ENCODE measurements at places on chromosomes 12 and 14. TPM values are rescaled to one million over a fixed set of nuclear protein-coding genes. Genes with fewer than 3 reads are reported as not detected.

Gene PLEKHG7
- total RNA-seq: not detected

- no peak for DNase-seq
Observed at GRCh38 chr14:51336734-51337133, 96.7 kb downstream of the TMX1 start.

- no peak for DNase-seq
Observed at GRCh38 chr14:104040539-104040938, 45.0 kb upstream of the ASPG start.

DNA sequence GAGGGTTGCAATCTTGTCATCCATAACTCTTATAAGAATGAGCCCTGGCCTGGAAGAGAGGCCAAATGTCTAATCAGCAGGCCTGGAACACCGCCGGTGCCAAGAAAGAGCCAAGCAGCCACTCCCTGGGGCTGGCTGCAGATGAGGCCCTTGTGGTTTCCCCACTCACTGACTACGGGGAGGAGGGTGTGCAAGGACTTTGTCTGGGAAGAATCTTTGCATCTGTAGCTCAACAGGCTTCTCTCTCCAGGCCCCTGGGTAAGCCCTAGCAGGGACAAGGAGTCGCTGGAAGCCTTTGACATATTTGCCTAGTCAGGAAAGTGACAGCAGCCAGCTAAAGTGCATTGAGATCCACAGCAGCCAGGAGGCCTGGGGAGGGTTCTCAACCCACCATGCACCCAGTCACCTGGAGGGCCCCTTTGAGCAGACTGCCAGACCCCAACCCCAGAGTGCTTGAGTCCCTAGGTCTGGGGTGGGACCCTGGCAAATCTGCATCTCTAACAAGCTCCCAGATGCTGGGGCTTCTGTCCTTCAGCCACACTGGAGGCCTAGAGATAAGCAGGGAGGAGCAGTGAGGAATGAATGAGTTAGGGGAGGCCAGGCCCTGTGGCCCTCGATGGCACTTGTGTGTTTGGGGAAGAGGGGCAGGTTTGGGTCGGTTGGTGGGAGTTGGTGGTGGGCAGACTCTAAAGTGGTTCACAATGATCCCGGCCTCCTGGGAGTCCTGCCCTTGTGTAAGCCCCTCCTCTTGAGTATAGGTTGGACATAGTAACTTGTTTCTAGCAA is 13.9 kb upstream of the LRTM2 start:
- no peak for DNase-seq

DNA sequence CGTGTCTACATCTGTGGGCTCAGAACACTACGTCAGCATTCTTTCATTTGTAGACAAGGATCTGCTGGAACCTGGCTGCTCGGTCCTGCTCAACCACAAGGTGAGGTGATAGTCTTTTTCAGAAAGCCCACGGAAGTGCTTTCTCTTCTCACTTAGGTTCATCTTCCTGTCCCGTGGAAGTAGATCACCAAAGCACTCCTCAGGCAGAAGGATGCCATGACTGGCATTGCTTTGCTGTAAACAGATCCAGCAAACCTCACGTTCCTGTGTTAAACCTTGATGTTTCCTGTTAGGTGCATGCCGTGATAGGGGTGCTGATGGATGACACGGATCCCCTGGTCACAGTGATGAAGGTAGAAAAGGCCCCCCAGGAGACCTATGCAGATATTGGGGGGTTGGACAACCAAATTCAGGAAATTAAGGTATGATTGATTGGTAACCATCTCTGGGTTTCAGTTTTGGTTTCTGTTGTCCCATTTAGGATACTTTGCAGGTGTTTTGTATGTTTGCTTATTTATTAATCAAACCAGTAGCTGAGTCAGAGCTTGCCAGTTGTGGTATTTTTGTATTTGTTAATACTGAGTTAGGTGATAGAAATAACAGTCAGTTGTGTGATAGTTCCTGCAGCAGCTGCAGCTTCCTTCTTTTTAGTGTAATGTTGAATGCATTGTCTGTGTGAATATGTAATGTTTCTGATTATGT is 7.5 kb downstream of the PSMC1 start:
- DNase-seq: no peak

DNA sequence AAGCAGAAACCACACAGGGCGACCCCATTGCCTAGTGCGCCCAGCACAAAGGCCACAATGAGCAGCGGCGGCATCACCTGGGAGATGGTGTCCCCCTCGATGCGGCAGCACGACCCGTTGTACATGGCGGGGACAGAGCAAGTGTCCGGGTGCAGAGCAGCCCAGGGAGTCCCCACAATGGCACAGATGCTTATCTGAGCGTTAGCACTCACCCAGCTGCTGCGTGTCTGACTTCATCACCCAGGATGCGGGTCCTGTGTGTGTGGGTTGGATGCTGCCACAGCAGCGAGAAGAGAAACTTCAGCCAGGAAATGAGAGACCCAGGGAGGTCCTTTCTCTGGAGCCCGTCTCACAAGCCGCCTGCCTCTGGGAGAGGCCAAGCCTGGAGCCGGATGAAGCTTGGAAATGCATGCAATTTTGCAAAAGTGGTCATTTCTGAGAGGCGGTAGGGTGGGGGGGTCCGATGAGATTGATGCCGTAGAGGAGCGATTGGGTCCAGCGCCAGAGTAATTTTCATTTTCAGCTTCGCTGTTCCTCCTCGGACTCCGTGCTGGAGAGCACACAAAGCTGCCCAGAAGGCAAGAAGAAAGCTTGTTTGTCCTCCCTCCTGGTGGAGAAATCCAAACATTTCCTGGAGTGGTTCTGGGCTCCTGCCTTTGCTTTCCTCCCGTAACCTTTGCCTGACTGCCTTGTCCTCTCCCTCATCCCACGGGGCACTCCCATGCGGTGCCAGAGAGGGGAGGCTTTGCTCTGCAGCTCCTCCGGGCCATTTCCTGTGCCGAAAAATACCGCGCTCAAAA is at the start of gene HCAR1:
HCAR1 (minus strand) TSS at position 630 of the 800 bp plus-strand sequence; CDS start at position 125, 505 bp downstream.
- DNase-seq: peak; percentile 74

Gene TUBA1B
- 1,902 TPM for total RNA-seq

- DNase-seq: no peak
Observed at GRCh38 chr14:44162197-44162596, 344.9 kb downstream of the FSCB start.

DNA sequence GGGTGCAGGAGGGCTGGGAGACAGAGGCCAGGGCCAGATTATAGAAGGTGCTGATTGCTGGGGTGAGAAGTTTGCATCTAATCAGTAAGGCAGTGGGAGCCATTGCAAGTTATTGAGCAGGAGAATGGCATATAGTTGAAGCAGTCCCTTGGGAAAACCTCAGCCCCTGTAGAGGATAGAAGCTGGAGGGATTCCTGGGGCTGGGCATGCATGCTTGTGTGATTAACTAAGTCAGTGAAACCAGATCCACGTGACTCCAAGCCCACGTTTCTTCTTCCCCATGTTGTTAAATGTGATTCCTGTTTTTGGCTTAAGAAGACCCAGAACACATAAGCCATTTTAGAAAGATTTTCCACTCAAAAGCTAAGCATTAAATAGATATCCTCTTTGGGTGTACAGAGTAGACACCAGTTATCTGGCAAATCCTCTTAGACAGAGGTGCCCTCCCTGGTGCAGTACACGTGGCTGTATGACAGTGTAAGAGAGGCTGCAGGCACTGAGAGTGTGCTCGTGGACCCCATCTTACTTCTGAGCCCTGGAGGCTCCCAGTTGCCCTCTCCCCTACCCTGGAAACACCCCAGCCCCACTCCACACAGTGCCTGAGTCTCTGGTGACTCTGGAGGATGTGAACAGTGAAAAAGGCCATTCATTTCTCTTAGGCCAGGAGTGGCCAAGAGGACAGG is 3.2 kb downstream of the C14orf132 start:
- DNase-seq: no peak

Gene TCL1A
- not detected for total RNA-seq

Gene LAG3
- total RNA-seq: 215 TPM

Gene CLEC4D
- not detected for total RNA-seq

DNA sequence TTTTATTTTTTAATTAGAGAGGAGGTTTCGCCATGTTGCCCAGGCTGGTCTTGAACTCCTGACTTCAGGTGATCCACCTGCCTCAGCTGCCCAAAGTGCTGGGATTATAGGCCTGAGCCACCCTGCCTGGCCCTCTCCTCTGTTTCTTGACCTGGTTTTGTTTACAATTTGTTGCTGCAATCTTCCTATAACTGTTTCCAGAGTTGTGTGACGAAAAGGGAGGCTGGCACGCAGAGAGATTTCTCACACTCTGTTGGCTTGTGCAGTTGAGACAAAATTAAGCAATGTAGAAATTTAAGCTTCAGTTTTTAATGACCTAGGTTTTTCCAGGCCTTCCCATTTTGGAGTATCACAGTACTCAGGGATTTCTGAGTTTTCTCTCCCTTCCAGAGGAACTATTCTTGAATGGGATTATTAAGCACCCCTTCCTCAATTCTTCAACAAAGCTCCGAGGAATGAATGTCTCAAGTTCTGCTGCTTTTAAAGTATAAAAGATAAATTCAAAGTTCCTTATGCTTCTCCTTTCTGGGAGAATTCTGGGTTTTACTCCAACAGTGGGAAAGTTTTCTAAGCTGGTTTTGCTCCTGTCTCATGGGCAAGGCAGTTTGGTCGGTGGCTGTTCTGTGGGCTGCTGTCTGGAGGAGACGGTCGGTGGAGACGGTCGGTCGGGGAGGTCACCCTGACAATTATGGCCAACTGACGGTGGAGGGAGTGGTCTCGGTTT is 20.4 kb upstream of the FOS start:
- DNase-seq: no peak

Gene DHH
- total RNA-seq: not detected

GRCh38 chr12:460261-461230 is 807 bp downstream of the B4GALNT3 start:
- DNase-seq: peak; percentile 24

Gene SETD1B
- total RNA-seq: 24.0 TPM

DNA sequence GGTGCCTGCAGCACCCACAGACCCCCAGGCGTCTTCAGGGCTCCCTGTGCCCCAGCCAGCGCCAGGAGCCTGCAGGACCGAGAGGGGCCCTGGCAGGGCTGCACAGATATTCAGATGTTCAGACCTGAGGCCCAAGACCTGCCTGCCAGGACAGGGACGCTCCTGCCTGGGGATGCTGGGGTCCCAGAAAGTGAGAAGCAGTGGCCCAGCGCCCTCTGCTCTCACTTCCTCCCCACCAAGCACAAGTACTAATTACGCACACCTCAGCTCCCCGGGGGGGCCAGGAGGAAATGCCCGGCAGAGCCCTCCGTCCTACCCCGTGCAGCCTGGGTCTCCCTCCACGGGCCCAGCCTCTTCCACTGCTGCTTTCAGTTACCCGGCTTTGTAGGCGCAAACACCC is 28.8 kb upstream of the INF2 start:
- no peak for DNase-seq

Gene KRT3
- total RNA-seq: not detected

GRCh38 chr12:121096199-121096798 is 36.4 kb upstream of the P2RX7 start:
- DNase-seq: no peak

Gene CLEC4C
- not detected for total RNA-seq

- no peak for DNase-seq
Observed at GRCh38 chr14:93717668-93718320, 70.5 kb downstream of the PRIMA1 start.

GRCh38 chr12:4287325-4288211 is 14.0 kb downstream of the CCND2 start:
- DNase-seq: no peak

DNA sequence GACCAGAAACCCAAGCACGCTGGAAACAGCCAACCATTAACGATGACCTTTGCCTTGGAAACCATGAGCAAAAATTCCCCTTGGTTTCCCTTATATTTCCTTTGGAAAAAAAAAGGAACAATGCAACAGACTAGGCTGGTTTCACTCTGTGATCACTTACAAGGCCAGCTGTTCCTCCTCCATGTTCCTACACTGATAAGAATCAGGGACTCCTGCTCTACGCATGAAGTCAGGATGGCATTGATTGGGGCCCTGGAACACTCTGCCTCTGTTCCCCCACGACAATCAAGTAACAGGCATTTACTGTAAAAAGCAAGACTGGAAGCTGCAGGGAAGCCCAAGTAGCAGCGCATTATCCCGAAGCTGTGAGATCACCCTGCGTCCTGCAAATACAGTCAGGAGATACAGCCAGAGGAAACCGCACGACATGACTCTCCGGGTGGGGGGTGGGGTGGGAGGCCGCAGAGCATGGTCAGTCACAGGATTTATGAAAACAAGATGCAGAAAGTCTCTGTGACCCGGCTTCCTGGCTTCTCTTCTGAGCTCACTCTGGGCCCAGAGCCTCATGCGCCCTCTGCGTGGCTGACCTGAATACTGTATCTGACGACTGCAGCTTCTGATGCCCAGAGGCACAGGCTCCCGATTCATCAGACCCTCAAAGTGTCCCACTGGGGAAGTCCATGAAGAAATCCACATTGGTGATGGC is 31.1 kb downstream of the SSH1 start:
- DNase-seq: no peak

DNA sequence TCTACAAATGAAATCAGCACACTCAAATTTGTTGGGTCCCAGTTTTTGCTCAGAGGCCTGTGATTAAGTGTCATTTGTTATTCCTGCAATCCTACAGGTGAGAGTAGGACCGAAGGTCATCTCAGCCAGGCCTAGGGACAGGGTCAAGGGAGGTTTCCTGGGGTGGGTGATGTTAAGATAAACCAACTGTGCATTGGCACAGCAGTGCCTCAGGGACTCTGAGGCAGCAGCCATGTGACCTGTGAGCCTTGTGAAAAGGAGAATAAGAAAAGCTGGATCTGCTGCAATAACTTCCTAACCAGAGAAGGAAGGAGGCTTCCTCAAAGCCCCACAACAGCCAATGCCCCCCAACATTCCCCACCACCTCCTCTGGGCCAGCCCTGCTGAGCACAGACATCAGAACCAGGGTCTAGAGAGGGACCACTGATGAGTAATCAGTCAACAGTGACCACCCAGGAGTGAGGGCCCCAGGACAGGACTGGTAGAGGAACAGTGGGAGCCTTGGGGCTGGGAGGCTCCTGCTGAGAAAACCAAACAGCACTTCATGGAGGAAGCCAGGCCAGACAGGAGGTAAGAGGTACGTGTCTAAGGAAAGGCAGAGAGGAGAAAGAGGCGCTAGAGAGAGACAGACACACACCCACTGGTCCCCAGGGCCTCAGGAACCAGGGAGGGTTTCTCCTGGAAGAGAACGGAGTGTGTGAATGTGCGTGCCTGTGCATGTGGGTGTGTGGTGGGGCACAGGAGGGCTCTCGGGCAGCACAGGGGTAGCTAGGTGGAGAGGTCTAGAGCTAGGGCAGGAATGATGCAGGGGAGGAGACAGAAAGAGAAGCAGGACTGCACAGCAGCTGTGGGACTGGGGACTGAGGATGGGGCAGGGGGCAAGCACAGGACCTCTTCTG is 82.4 kb downstream of the ITPK1 start:
- DNase-seq: no peak

- DNase-seq: no peak
Observed at GRCh38 chr12:93032758-93033157, 103.7 kb upstream of the EEA1 start.

Gene FAM186B
- 0.37 TPM for total RNA-seq
